ENCODE measurements at places on chromosomes 5 and 9.

- no peak for DNase-seq
Measured at GRCh38 chr9:87309236-87309635, 188.4 kb upstream of the DAPK1 start.

GRCh38 chr5:958701-959571, 49.7 kb upstream of the NKD2 start:
- DNase-seq, result no peak

DNA sequence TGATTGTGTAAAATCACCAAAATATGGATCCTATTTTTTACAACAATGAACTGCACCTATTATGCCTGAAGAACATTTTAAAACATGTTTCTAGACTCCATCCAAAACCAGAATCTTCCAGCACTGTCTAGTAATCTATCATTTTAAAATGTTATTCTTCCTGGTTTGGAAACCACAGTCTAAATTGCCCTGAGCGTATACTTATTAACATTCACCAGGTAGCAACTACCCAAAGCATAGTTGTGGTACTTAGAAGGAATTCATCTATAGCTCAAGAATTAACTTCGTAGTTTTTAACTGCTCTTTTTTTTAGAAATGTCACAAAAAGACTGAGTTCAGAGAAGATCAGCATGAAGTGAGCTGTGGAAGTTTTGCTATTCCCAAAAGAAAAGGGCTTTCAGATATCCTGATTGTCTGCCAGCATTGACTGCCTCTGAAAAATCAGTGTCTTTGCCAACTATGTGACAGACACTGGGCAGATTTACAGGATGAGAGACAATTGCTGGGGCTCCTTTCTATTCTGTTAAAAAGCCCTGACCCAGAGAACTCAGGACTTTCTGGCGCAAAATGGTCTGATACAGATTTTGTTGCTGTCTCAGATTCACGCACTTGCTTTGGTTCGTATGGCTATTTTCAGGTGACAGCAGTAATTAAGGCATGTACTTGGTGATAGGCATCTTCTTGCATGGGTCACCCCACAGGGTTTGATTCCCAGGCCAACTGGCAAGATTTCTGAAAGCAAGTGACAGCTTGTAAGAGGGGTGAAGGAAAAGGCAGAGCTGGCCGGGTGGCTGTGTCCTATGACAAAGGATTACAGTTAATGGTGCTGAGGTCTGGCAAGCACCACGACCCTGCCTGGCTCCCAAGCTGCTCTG, 152.5 kb upstream of the RAI14 start:
- DNase-seq, result no peak

- DNase-seq, result no peak
Measured at GRCh38 chr5:111741278-111741677, 15.7 kb downstream of the NREP start.

GRCh38 chr5:65776441-65777141, 54.6 kb downstream of the NLN start:
- DNase-seq, result peak; percentile 16

- DNase-seq, result no peak
Measured at GRCh38 chr9:136807281-136808074, at the start of gene RABL6. RABL6 (plus strand) TSS chr9:136807948; CDS start chr9:136808197, 249 bp downstream.

DNA sequence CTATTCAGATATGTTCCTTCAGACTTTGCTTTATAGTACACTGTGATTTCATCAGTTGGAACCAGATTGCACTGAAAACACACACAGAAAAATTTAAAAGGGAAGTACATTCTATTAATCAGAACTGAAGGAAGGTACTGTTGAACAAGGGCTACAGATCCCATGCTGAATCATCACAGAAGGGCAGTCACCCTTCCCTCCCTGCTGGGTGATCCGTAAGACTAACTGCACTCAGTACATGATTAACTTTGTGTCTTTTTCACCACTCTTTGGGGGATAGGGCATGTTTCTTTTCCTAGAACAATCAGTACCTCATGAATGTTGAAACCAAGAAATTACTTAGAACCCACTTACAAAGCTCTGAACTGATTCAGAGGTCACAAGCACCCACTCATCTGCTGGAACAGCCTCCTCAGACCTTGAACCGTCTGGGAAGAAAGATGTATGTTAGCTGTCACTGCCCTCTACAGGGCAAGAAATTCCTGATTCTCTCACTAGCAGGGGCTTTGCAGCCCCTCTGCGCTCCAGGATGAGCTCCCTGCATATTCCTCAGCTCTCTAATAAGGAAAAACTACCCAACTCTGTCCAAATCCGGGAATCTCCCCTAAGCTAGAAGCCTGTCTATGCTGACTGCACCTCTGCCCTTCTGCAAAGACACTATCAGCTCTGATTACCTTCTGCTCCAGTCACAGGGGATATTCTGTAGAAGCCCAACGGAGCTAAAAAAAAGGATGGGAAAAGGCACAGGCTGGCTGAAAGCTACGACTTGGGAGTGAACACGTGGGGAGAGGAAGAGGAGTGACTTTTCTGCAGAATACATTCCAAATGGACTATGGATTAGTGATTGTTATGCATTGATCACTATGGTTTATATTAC, 51.0 kb downstream of the IARS1 start:
- DNase-seq, result no peak

DNA sequence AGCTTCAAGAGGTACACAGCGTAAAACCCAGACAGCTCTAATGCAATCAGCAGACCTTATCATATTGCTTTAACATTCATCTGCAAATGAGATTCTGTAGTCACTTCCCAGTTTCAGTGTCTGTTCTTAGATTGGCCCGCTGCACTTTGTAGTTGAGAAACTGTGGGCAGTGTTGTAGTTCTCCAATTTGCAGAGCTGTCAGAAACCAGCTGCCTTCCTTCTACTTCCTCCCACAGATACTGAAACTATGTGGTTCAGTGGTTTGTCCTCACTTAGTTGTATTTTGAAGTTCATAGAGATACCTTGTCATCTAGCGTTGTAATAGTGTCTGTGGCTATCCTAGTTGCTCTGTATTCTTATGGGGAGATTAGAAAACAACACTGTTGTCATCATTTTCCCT, 39.6 kb upstream of the TRIM36 start:
- no peak for DNase-seq

GRCh38 chr5:67475489-67475888, 278.9 kb upstream of the CD180 start:
- DNase-seq, result no peak

GRCh38 chr5:132439521-132440089, 51.0 kb downstream of the IRF1 start:
- no peak for DNase-seq

DNA sequence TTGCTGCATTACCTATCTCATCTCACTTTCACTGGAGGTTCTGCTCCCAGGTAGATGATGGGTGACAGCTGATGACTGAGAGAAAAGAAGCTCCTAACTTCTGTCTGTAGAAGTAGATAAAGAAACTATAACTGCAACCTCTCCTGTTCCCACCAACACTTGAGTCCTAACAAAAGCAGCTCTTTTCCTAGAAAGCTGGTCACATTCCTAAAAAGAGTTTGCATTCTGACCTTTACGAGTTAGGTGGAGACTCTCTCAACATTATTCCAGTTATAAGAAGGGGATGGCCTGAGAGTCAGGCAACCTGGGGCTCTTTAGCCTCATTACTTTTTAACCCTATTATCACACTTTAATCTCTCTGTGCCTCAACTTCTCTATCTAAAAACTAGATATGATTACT, 8.9 kb upstream of the PCAT7 start:
- DNase-seq, result no peak

DNA sequence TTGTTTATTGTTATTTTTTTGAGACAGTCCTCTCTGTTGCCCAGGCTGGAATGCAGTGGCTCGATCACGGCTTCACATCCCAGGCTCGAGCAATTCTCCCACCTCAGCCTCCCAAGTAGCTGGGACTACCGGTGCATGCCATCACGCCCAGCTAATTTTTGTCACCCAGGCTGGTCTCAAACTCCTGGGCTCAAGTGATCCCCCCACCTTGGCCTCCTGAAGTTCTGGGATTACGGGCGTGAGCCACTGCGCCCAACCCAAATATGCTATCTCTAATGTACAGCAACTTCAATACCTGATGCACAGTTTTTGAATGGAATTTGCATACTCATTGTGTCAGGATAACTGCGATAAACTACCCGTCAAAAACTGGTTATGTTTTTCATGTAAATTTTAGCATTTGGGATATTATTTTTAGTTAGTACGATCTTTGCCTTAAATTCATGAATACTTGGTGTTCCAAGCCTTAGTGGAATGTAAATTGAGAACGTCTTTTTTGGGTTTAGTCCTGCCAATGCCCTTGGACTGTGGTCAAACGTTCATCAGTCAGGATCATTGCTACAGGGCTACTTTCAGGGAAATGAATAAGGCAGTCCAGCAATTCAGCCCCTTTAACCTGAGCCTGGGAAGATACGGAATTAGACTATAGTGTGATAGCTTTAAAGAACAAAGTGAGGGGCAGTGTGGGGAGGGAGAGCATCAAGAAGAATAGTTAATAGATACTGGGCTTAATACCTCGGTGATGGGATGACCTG, 4.4 kb downstream of the UGCG start:
- DNase-seq, result no peak

GRCh38 chr9:5621327-5621726, 7.6 kb upstream of the RIC1 start:
- no peak for DNase-seq
